Right hindlimb (tissue), 1 donor: ENCODE measurements at places on chromosomes 3 and 15.

DNA sequence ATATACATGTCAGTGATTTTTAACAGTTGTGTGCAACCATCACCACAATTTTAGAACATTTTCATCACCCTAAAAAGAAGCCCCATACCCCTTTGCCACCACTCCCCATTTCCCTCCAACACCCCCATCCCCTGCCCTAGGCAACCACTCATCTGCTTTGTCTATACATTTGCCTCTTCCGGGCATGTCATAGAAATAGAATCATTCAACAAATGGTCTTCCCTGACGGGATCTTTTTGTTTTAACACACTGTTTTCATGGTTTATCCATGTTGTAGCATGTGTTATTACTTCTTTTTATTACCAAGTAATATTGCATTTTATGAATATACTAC, 4.0 kb downstream of the VILL start:
- DNase-seq, result no peak

- DNase-seq, result no peak
These were observed 4.8 kb upstream of the HCLS1 start for GRCh38 chr3:121665488-121665887.

- no peak for DNase-seq
These were observed 14.1 kb downstream of the TTC21A start for GRCh38 chr3:39121621-39122020.

- no peak for DNase-seq
These were observed 64.9 kb downstream of the MEF2A start for GRCh38 chr15:99630607-99631131.

DNA sequence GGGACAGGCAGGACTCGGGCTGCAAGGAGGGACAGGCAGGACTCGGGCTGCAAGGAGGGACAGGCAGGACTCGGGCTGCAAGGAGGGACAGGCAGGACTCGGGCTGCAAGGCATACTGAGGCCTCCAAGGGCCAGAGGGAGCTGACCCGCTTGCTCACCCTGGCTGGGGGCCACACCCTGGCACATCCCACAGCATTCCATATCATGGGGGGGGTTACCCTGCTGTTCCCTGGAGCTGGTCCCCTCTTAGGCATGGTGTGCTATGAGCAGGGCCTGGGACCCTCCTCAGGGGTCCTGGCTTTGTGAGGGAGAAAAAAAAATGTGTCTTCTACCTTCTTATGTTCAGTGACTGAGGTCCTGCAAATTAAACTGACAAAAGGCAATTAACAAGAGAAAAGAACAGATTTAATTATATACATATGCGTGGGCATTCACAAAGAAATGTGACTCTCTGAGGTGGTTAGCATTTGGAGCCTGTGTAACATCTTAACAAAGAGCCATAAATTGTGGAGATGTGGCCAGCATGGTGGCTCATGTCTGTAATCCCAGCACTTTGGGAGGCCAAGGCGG, 97.6 kb upstream of the ALDH1A3 start:
- DNase-seq, result no peak

GRCh38 chr3:31529421-31529820, 3.3 kb upstream of the STT3B start:
- DNase-seq, result no peak

DNA sequence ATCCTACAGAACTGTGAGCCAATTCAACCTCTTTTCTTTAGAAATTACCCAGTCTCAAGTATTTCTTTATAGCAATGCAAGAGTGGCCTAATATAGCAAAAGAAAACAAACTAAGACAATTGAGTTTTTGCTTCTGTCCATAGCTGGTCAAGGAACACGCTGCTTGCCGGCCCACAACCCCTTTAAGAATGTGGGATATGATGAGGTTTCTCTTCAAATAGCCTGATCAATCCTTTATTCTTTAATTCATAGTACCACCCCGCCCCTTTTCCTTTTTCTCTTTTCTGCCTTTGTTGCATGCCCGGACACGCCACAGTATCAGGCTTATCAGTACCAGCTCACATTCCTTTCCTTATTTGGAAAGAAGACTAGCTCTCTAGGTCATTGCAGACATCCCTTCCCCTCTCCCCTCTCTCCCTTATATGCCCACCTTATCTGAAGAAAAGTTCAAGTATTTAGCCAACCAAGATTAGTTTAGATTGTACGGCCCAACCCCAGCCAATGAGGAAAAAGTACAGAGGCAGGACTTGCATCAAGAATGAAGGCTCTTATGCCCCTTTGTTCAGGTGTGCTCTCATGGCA, 404.5 kb downstream of the OCA2 start:
- no peak for DNase-seq
